Umbilical cord (tissue), 2 donors: ENCODE measurements at places on chromosomes 3 and 15. TPM values are rescaled to one million over a fixed set of nuclear protein-coding genes. Genes with fewer than 3 reads are reported as not detected.

GRCh38 chr15:71748293-71748718, 62.0 kb upstream of the NR2E3 start:
- no peak for DNase-seq

DNA sequence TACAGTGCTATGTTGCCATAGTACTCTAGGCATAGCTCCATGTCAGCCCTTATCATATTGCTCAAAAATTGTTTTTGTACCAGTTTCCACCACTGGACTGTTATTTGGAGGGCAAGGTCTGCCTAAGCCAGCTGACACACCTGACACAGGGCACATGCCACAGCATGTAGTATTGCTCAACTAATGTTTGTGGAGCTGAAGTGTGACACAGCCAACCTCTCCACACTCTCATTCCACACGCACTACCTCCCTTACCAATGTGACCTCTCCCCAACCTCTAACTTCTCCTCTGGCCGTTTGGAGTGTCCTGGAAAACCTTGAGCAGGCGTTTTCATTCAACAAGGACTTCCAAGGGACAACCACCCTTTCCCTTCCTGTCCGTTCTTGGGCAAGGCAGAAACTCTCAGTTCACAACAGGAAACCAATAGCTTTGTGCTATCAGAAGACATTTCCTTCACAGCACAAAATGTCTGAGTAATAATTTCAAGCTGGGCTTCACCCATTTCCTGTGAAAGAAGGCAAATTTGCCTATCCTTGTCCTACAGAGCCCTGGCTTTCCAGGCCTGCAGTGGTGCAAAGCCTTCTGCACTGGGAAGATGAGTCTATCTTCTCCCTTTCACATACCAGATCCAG, 38.4 kb downstream of the TLNRD1 start:
- DNase-seq = peak; percentile 18

Gene GATA2
- 3.6 TPM for total RNA-seq

GRCh38 chr3:28317438-28318022, 31.0 kb upstream of the ZCWPW2 start:
- peak; percentile 10 for DNase-seq

GRCh38 chr3:189947948-189948723, 172.6 kb downstream of the P3H2 start:
- DNase-seq = peak; percentile 19

DNA sequence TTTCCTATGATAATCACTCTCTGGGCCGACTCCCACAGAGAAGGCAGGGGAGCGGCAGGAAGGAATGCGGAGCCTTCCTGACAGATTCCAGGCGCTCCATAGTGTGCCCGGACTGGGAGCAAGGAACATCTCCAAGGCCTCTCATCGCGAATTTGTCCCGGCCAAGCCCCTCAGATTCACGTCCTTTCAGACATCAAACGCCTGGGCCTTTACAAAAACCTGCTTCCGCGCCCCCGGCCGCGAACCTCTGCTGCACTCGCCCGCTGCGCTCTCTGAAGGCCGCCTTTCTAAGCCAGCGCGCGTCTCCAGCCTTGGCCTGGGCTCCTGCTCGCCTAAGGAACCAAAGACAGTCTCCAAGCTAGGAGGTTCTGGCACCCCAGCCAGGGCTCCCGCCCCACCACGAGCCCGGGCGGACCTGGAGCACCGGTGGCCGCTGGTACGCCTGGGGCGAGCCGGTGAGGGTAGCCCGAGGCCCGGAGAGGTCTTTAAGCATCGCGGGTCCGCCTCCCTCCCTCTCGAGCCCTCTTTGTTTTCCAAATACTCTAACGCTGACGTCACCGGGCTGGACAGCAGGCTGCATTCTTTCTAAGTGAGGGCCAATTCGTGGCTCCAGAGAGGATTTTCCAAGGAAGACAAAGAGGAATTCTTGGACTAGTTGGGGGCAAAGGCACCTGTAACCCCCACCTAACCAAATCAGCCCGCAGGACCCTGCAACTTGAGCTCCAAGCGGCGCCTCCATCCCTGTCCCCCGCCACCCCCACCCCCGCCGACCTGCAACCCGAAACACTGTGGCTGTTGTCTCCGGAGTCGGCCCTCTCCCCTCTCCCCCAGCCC, 759 bp downstream of the AMOTL2 start:
- peak; percentile 92 for DNase-seq

DNA sequence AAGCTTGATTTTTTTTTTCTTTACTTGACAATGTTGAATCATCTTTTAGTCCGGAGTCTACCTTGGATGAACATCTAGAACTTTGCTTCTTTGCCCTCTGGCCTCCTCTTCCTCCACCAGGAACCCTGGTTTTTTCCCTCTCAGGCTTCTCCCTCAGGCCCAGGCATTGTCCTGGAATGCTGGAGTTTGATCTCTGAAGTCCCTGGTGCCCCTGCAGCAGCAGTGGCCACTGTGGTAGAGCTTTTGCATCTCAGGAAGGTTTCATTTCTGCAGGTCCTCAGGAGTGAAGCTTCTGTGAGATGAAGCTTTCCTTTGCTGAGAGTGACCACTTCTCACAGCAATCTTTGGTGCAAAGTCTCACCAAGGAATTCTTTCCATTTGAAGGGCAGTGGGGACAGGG, 39.0 kb upstream of the NEDD4 start:
- no peak for DNase-seq

DNA sequence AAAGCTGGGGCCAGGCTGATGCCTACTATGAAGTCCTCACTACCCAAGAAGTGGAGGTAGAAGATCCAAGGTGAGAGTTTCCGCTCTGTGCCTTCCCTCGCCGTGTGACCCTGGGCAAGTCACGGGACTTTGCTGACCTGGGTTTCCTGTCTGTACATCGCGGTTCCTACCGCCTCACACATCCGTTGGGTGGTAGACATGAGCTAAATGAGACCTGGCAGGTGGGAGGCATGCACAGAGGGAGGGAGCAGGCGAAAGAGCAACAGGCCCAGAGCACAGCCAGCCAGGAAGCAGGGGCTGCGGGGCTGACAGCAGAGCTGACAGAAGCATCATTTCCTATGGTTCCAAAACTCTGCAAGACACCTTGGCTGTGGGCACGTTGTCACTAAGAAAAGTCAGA, 157.3 kb upstream of the BHLHE40 start:
- no peak for DNase-seq

DNA sequence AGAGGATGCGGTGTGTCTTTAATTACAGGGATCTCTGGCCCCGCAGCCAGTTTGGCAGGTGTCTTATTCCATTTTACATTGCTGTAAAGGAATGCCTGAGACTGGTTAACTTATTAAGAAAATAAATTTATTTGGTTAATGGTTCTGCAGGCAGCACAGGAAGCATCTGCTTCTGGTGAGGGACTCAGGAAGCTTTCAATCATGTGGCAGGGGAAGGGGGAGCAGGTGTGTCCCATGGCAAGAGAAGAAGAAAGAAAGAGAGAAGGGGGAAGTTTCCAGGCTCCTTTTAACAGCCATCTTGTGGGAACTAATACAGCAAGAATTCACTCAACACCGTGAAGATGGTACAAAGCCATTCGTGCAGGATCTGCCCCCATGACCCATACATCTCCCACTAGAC, 128.0 kb upstream of the CRBN start:
- no peak for DNase-seq

DNA sequence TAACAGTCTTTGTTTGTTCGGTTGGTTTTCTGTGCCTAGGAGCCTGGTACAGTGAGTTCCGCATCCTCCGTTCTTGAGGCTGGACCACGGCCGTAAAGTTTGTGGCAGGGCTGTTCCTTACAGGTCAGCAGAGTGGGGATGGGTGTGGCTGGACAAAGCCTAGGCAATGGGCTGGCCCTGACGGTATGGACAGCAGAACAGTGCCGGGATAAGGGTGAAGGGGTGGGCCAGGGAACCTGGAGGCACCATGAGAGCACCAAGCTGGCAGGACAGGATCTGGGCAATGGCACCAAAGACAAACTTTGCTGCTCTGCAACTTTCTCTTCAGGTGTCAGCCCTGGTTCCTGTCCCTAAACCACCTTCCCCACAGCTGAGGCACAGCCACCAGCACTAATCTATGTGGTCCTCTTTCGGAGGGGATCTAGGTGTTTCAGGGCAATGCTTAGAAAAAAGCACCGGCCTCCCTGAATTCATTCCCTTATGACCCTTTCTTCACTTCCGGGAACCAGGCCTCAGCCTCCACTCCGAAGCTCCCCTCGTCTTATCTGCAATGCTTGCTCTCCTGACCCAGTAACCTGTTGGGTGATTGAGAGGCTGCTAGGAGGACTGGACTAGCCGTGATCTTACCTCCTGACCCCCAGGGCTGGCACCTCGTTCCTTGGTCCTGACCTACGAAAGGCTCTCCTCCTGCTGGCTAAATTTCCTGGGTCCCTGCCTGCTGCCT, 54.4 kb downstream of the KLHL6 start:
- DNase-seq = no peak

Gene ISLR2
- 2.6 TPM for total RNA-seq

GRCh38 chr3:143132246-143132980, 12.8 kb downstream of the CHST2 start:
- DNase-seq = no peak

GRCh38 chr3:38578551-38578950, 70.9 kb downstream of the SCN5A start:
- DNase-seq = no peak

DNA sequence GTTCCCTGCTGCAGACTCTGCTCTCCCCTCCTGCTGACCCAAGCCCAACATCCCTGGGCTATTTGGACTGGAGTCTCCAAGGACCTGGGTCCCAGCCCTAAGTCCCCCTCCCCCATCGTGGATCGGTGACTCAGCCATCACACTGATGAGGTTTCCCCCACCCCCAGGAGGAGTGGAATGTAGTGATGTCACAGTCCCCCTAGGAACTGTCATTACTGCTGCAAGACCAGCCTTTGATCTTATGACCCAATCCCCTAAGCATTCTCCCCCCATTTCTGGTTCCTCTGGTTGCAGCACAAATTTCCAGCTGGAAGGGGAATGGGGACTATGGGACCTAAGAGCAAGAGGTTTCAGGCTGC, 63.4 kb upstream of the CSPG4 start:
- DNase-seq = no peak

GRCh38 chr15:100448481-100448880, 80.3 kb downstream of the CERS3 start:
- no peak for DNase-seq

Gene CCR4
- 2.9 TPM for total RNA-seq

Gene GPR160
- 12.5 TPM for total RNA-seq
